ENCODE measurements at places on chromosomes 4 and X.

GRCh38 chrX:154305541-154306205 is 10.1 kb downstream of the TKTL1 start:
- no peak for DNase-seq

DNA sequence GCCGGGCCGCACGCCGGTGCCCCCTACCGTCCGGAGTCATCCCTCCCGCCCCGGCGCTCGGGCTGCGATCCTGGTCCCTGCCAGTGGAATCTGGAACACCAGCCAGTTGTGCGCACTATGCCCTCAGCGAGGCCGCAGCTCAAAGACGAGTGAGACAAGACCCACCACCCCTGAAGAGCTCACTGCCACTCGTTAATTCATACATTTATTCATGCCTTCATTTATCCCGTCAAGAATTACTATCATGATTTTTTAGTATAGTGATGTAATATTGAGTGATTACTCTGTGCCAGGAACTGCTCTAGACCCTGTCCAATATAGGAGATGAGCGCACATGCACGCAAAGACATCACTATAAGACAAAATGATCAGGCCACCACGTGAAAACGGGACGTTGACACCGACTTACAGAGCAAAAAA is 247 bp upstream of the PPA2 start:
- no peak for DNase-seq

- DNase-seq: no peak
Measured at GRCh38 chr4:173074501-173074946, 94.1 kb upstream of the GALNT7 start.

DNA sequence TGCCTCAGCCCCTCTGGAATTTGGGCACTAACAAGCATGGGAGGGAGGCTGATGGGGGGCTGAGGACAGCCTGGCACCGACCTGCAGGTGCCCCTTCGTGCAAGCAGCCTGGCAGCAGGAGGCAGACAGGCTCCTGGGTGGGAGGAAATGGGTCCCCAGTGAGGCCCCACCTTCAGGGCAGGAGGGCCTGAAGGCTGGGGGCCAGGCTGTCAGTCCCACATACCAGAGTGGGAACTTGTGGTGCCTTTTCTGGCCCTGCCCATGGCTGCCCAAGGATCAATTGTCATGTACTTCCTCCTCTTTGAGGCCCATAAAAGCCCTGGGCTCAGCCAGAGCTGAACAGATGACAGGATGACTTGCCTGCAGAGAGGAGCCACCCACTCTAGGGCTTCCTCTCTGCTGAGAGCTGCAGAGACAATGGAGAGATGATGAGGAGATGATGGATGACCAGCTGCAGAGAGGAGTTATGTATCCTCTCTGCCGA is 141.0 kb downstream of the PDHA2 start:
- no peak for DNase-seq

DNA sequence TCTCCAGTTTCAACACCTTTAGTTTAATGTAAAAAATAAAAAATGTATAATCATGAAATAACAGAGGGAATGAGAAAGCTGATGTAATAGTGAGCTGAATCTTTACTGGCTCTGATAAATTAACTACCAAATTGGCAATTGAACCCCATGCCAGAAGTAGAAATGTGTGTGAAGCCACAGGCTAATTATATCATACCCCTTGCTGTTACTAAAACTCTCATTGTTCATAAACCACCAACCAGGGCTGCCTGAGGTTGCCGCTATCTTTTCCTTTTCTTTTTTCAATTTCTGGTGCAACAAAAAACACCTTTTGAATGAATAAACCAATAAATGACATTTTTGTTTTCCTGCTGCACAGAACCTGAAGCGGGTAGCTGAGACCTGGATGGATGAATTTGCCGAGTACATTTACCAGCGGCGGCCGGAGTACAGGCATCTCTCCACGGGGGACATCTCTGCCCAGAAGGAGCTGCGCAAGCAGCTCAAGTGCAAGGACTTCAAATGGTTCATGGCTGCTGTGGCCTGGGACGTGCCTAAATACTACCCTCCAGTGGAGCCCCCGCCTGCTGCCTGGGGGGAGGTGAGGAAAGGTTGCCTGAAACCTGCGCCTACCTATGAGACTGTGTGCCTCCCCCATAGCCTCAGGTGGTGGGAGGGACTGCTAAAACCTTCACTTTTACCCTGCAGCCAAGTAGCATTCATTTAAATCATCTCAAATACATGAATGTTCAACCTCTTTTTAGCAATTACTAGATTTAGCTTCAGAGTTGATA is 216.7 kb upstream of the GALNT7 start:
- DNase-seq: no peak

GRCh38 chrX:148728901-148729300 is 228.5 kb downstream of the AFF2 start:
- DNase-seq: no peak

GRCh38 chr4:107283587-107284559 is 247.8 kb upstream of the DKK2 start:
- no peak for DNase-seq

DNA sequence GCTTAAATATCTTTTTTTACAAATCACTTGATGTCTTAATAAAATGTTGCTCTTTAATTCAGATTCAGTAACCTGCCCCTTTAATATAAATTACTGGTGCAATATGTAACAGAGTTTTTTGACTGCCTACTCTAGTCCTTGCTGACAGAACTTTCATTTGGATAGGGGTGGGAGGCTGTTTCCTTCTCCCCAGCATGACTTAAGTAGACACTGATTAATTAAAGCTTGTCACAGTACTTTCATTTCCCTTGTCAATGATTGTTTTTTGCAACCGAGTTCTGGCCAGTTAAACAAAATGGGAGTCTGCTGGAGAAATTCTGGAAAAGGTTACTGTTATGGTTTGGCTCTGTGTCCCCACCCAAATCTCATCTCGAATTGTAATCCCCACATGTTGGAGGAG is 37.3 kb upstream of the BBS12 start:
- no peak for DNase-seq

GRCh38 chr4:185086053-185086452 is 57.0 kb upstream of the SLC25A4 start:
- no peak for DNase-seq

GRCh38 chrX:68708503-68709290 is 61.2 kb downstream of the STARD8 start:
- DNase-seq: no peak

DNA sequence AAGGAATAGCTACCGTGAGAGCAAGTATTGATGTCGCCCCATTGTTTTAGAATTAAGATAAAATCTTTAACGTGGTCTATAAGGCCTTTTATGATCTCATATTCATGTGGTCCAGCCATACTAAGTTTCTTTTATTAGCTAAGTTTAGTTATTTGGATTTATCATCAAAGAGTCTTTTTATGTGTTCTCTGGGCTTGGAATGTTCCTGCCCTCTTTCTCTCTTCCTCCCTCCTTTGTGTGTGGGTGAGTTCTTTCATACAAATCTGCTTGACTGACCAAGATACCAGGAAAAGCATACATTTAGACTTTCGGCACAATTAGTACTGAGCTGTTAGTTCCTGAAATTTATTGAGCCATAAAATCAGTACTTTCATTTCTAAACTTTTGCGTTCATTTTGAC is 11.3 kb downstream of the TDO2 start:
- DNase-seq: no peak

DNA sequence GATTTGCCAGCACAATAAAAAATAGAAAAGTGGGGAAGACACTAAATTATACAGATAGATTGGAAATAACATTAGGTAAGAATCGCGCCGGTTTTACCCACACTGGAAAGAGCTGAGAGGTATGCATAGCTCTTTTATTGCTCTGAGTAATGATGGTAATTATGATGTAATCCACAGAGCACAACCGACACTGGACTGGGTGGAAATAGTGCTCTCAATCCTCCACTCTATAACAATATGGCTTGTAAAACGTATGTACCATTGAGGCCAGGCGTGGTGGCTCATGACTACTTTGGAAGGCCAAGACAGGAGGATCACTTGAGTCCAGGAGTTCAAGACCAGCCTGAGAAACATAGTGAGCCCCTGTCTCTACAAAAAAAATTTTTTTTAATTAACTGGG is 104.3 kb upstream of the RAPGEF2 start:
- DNase-seq: no peak

GRCh38 chrX:44105228-44105913 is 132.2 kb upstream of the NDP start:
- no peak for DNase-seq

GRCh38 chr4:146275370-146275769 is 61.0 kb downstream of the REELD1 start:
- DNase-seq: no peak

Measured in T-cell (primary cell).